ENCODE measurements at places on chromosomes 13 and 19. TPM values are rescaled to one million over a fixed set of nuclear protein-coding genes. Genes with fewer than 3 reads are reported as not detected.

The SLAIN1 gene
- total RNA-seq: 0.17 TPM

The HIF3A gene
- total RNA-seq: 9.1 TPM

The FCAR gene
- not detected for total RNA-seq

The PCSK4 gene
- 1.2 TPM for total RNA-seq

The ZSCAN4 gene
- not detected for total RNA-seq

The ALG11 gene
- 8.9 TPM for total RNA-seq

Data from bronchus fibroblast of lung (primary cell).